ENCODE measurements at places on chromosomes 1 and 21.

GRCh38 chr1:65050735-65051134, 84.4 kb upstream of the JAK1 start:
- no peak for DNase-seq

GRCh38 chr1:160205242-160206035, at the start of gene PEA15:
Gene PEA15, plus strand, starts transcription at chr1:160205384. Its CDS starts 6,161 bp downstream, at chr1:160211545.
- peak; percentile 79 for DNase-seq

DNA sequence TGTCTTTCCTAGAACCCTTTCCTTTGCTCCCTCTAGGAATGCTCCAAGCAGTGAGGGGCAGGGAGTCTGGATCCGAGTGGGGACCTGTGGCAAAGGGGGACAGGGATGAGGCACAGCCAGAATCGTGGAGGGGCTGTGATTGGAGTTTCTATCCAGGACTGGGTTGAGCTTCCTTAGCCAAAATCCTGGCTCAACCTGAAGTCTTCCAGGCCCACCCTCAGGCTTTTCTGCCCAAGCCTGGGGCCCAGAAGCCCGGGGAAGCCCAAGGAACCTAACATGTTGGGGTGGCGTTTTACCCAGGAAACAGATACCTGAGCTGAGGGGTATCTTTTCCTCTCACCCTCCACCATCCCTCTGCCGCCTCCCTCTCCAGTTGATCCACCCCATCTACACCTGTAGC, 5.4 kb downstream of the MYOG start:
- DNase-seq, result no peak

DNA sequence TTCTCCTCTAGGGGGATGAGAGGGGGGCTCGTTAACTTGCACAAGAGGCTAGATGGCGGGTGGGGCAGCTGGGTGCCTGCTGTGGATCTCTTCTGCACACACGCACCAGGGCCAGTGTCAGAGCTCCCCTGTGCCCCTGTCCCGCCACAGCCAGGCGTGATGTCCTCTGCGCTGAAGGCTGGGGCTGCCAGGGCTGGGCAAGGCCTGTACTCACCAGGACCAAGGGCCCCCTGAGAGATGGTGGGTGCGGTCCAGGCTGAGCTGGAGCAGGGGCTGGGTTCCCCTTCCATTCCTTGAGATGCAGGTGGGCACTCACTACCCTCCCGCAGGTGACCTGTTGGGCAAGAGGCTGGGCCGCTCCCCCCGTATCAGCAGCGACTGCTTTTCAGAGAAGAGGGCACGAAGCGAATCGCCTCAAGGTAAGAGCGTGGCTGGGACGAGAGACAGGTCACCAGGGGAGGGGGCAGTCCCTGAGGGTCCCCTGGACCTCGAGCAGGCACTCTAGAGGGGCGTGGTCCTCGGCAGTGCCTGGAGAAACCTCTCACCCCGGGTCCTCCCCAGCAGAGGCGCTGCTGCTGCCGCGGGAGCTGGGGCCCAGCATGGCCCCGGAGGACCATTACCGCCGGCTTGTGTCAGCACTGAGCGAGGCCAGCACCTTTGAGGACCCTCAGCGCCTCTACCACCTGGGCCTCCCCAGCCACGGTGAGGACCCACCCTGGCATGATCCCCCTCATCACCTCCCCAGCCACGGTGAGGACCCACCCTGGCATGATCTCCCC, 15.2 kb downstream of the SAMD11 start:
- DNase-seq, result no peak

DNA sequence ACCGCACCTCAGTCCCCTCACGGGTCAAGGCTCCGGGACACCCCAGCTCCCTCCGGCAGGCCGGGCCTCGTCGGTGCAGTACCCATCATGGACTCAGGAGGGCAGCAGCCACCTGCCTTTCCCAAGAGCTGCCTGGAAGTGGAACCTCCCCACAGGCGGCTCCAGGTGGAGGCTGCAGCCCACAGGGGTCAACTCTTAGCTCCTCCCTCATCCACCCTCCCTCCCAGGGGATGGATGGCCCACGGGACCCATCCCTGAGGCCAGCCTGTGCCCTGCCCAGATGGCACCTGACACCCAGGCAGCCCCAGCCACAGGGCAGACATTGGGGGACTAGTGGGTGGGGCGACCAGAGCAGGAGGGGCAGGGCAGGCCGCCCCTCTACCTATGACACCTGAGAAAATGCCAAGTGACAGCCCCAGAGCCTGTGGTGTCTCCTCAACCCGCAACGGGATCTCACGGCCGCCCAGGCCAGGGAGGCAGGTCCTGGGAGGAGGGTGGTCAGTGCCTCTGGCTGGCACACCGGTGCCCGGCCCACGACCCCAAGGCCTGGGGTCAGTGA, 1.2 kb upstream of the ARHGEF16 start:
- peak; percentile 89 for DNase-seq

DNA sequence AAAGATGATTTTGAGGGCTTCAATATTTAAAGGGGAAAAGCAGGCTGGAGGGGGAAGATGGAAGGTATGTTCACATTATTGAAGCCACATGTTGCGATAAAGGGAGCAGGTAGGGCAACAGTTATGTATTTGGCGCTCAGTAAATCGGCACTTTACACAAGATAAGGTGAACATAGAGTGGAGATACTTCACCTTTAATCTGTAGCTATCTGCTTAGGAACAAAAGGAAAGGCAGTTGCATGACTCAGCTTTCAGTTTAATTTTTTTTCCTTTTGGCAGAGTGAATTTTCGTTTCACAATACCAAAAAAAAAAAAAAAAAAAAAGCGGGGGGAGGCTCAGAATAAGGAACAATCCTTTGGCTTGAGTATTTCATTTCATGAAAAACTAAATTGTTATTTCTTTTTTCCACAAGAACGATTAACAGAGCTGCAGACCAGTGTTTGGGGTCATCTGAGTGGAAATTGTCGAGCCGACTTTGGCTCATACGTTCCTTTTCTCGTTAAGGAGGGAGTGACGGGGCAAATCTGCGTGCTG, 1.1 kb upstream of the COQ8A start:
- no peak for DNase-seq

GRCh38 chr1:202011994-202012393, 1.6 kb downstream of the ELF3 start:
- no peak for DNase-seq

- DNase-seq, result no peak
These were observed 44.5 kb downstream of the B3GALT5 start for GRCh38 chr21:39657091-39657689.

DNA sequence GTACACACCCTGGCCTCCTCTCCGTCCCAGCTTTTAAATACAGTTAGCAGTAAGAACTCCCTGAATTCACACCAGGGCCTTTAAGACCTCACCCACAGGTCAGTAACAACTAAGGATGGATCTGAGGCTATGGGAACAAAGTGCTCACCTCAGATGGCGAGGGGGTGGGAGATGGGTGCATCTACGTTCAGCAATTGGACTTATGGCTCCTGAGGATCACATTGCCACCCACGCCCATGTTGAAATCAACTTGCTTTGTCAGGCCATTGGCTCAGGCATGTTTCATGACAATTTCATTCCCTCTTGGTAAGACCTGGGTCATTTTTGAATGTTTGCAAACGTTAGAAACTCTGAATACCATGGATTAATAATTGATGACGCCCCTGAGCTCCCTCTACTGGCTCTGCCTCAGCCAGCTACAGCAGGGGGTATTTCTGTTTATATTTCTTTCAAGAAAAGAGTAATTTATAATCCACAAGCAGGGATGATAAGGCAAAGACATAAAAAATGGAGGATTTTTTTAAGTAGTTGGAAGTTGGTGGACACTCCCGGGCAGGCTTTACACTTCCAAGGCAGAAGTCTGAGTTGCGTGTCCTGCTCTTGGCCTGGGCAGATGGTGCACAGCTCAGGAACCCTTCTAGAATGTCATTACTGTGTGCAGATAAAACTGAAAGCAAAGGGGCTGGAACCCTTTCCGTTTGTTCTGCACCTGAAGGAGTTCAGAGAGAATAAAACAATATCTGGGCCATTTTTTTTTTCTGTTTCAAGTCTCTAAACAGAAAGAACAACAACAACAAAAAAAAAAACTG, 13.7 kb upstream of the LBR start:
- DNase-seq, result no peak

- DNase-seq, result no peak
These were observed 1881.7 kb downstream of the MRPL39 start for GRCh38 chr21:23725576-23725975.

DNA sequence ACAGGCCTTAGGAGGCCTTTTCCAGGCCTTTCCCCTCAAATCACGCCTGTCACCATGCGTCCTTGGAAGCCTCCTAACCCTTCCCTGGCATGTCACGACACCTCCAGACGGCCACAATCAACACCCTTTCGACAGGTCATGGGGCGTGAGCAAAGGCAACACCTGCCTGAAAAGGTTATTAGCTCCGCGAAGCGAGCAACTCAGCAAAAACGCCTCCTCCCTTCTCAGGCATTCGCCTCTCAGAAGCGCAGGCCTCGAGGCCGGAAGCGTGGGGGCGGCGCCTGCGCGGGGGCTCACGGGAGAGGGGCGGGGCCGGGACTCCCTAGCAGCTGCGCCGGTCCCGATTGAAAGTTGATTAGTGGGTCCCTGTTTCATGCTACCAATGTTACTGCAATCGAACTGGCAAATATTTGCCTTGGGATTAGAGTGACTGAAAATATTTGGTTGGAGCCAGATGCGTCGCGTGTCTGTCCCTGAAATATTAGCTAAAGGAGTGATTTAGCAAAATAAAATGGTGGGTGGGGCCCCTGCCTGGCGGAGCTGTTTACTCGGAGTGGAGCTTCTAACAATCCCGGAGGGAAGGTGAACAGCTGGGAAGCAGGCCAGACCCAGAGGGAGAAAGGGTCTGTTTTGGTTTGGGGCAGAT, 44.9 kb downstream of the GFI1 start:
- no peak for DNase-seq

GRCh38 chr1:71521655-71522264, 440.9 kb upstream of the ZRANB2 start:
- no peak for DNase-seq

DNA sequence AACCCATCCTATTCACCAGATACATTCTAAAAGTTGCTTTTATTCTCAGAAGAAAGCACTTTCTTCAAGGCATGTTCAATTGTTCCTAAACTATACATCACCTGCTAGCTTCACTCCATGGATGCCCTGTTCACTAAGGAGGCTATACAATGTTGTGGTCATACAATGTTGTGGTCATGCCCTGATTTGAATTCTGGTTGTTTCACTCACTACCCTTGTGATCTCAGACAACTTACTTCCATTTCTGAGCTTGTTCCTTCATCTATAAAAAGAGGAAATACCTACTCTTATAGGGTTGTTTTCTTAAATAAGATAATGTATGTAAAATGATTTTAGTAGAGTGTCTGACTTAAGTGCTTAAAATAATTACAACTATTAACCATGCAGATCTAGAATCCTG, 19.7 kb downstream of the EDEM3 start:
- no peak for DNase-seq

- DNase-seq, result no peak
These were observed 121.8 kb downstream of the SYF2 start for GRCh38 chr1:25110485-25110884.

DNA sequence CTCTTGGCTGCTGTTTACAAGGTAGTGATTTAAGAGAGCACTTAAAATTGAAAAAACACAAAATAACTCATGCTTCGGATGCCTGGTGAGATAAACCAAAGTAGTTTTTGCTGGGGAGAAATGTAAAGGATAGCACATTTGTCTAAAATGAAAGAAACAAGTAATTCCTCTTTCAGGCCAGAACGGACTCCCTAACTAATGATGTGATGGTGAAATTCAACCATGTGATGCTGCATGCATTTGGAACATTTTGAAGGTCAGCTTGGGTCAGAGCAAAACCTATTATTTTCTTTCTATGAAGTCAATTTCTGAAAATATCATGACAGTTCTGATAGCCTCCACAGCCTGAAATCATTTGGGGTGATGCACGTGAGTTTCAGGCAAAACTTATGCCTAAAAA, 27.6 kb downstream of the NMNAT2 start:
- DNase-seq, result no peak

DNA sequence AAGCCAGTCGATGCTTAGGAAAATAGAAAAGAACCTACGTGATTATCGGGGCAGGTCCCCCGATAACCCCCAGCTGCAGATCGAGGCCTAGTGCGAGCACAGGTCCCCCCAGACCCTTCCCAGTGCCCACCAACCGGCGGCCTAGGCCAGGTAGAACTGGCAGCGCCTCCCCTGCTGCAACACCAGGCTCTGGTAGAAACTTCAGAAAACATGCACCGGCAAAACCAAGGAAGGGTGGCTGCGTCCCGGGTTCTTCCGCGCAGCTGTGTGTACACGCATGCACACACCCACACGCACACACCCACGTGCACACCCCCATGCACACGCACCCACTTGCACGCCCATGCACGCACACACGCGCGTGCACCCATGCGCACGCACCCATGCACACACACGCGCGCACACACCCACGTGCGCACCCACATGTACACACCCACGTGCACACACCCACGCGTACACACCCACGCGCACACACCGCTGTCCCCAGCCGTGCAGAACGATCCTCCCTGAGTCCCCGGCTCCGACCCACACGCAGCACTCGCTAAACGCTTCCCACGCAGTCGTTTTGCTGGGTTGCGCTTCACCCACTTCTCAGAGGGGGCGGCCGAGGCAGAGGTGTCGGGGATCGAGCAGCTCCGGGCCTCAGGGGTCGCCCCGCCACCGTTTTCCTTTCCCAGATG, 5.2 kb downstream of the TSPEAR start:
- DNase-seq, result no peak

GRCh38 chr1:81545734-81546133, 255.0 kb upstream of the ADGRL2 start:
- no peak for DNase-seq

GRCh38 chr1:27990920-27991537, 31.3 kb downstream of the XKR8 start:
- no peak for DNase-seq

DNA sequence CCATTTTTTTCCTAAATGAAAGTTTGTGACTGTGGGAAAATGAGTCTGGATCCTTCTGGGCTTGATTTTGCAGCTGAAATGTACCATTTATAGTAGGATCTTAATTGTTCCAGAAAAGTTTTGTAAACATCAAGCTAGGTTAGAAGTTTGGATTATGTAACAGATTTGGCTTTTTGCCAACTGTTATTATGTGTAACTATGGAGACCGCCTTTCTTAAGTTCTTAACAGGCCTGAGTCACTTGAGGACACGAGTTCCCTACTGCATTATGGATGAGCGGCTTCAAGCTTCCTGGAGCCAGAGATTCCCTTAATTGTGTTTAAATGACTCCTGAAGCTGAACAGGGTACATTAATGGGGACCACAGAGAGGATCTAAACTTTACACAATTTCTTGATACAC, 22.2 kb downstream of the SLC25A33 start:
- DNase-seq, result no peak

- no peak for DNase-seq
These were observed 45.7 kb downstream of the ABCD3 start for GRCh38 chr1:94463765-94464330.

- no peak for DNase-seq
These were observed 59.3 kb downstream of the ACP6 start for GRCh38 chr1:147611021-147611426.

- no peak for DNase-seq
These were observed 27.4 kb upstream of the AVPR1B start for GRCh38 chr1:206144605-206145004.

DNA sequence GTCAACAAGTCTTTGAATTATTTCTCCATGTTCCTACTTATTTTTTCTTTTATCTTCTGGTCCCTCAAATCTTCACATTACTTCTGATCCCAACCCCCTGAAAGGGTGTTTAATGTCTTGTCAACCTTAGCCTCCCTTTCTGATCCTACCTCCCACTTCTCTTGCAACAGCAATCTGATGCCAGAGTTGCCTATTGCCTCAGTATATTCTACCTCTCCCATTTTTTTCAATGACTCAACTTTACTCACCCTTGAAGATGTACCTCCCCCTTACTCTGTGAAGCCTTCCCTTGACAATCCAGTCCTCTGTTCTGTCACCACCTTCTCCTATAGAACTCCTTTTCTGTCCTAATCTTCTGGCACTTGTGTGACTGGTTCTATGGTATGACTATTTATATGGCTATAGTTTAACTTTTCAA, 99.5 kb upstream of the CD55 start:
- no peak for DNase-seq
